ENCODE measurements at places on chromosomes 1 and 21.

DNA sequence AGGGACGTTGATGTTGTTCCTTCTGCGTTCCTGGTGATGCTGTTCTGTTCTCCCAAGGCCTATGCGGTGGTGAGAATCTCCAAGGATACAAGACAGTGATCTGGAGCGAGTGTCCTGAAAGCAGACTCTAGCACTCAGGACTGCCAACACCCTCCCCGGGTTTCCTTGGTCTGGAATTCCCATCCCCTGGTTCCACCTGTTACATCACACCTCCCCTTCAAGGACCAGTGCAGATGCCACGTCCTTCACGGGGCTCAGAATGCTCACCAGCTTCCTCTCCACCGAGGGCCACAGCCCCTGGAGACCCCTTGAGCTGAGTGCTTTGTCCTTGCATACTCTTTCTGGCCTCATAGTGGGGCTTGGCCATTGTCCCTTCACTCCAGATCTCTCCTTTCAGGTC lies 43.5 kb downstream of the B3GALT5 start:
- DNase-seq, result no peak

DNA sequence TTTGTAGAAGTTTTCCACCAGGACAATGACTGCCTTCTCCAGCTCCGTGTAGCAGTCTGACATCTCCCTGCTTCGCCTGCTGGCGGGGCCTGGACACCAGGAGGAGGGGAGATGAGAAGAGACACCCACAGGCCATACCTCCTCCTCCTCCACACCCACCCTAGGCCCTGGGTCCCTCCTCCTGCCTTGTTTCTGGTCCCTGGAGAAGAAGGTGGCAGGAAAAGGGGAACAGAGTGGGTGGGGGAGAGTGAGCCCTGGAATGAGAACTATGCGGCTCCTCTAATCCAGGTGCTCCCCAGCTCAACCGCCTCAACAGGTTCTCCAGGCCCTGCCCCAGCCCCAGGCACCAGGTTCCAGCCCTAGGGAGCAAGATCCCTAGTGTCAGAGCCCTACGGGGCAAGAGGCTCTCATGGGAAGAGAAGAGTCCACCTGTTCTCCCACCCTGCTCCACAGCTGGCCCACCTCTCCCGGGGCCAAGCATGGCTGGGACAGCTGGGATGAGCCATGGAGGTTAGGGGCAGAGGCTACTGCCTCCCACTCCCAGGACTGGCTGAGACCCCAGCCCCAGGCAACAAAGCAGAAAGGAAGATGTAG lies 4.8 kb downstream of the S100A16 start:
- no peak for DNase-seq

- no peak for DNase-seq
Measured at GRCh38 chr1:214271174-214271858, 9.6 kb upstream of the SMYD2 start.

GRCh38 chr1:197922070-197922390 lies 4.9 kb downstream of the LHX9 start:
- DNase-seq, result no peak

- DNase-seq, result no peak
Measured at GRCh38 chr1:47104816-47105215, 32.4 kb upstream of the CYP4A22 start.
